CD4-positive, alpha-beta T cell treated with Interferon alpha-2 for 1 hour (primary cell): ENCODE measurements at places on chromosomes 7 and 10.

DNA sequence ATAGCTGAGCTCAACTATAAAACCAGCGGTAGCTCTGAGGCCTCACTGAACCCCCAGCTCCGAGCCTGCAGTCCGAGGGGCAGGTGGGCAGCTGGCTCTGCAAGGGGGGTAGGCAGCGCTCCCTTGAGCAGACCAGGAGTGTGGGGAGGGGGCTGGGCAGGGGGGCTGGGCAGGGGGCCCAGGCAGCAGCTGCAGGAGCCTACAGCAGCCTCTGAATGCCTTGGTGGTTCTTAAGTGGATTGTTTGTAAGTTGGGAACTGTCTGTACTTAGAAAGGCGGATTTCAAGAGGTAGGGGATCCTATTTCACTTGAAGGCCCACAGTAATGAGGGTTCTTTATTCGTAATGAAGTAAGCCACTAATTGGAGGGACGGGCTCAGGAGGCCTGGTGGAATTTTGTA, 72.3 kb downstream of the ICA1 start:
- DNase-seq, result no peak

DNA sequence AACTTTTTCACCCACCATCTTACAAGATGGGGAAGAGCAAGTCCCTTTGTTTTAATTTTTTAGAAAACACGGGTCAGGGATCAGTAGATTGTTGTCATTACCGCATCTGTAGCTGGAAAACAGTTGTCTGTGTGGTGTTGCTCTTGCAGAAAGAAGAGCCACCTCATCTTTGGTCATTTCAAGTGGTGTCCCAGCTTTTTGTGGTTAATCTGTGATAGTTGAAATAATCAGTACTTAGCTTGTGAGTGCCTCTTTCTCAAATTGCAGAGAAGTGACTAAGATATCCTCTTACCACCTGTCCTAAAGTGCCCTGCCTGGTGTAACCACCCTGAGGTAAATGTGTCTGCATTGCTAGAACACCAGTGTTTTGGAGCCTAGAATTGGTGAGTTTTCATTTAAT, 5.5 kb downstream of the PRPF18 start:
- DNase-seq, result no peak

DNA sequence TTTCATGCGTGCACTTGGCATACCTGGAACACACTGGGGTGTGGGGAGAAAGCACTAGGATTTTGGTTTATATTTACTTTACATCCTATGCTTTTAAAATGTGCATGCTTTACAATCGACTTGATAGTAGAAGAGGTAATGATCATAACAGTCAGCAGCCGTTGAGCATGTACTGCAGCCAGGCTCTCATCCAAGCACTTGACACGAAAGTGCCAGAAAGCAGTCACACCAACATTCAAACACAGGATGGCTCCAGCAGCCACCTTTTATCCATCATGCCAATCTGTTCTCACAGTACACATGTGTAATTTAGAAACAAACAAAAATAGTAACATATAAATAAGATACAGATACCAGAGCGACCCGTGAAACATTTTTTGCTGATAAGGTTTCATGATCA, 1.2 kb upstream of the FAM241B start:
- DNase-seq, result no peak

DNA sequence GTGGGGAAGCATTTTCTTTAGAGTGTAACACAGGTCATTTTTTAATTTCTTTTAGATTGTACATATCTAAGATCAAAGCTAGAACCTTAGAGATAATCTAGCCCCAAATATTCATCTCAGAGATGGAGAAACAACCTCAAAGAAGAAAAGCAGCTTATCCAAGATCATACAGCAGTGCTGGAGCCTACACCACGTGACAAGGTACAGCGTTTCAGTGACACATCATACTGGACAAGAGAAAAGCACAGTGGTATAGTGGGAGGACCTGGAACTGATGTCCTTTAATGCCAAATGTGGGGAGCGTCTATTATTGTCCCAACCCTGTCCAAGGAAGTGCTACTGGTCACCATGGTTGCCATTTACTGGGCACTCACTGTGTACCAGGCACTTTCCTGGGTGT, 445.8 kb downstream of the RPS24 start:
- DNase-seq, result no peak

DNA sequence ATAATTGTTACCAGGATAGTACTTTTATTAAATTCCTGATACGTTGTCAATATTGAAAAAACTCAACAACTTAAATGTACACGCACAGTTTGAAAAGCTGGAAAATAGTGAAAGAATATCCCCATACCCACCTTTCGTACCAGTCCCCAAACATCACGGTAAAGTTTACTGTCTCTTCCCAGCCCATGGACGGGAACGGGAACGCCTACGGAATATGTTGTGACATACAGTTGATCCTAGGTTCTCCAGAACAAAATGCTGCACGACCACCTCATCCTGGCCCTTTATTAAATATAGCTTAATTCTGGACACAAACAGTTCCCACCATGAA, 527 bp upstream of the BCAP29 start:
- no peak for DNase-seq

DNA sequence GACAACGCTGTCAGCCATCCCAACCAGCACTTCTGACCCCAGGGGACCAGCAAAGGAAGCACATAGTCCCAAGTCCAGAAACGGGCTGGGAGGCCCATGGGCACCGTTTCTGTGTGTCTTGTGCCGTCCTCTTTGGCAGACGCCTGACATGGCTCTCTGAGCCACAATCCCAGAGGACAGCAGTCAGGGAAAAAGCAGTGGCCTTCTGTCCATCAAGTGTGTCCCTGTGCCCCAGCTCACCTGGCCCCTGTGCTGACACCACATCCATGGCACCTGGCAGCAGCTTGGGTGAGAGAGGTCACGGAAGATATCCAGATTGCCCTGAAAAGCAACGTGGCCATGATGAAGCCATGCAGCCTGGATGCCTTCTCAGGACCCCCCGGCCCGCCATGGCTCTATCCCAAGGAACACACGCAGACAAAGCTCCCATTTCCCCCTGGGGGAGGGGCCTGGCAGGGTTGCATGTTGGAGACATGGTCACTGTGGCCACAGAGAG, 38.1 kb upstream of the ANTXRL start:
- DNase-seq, result no peak

DNA sequence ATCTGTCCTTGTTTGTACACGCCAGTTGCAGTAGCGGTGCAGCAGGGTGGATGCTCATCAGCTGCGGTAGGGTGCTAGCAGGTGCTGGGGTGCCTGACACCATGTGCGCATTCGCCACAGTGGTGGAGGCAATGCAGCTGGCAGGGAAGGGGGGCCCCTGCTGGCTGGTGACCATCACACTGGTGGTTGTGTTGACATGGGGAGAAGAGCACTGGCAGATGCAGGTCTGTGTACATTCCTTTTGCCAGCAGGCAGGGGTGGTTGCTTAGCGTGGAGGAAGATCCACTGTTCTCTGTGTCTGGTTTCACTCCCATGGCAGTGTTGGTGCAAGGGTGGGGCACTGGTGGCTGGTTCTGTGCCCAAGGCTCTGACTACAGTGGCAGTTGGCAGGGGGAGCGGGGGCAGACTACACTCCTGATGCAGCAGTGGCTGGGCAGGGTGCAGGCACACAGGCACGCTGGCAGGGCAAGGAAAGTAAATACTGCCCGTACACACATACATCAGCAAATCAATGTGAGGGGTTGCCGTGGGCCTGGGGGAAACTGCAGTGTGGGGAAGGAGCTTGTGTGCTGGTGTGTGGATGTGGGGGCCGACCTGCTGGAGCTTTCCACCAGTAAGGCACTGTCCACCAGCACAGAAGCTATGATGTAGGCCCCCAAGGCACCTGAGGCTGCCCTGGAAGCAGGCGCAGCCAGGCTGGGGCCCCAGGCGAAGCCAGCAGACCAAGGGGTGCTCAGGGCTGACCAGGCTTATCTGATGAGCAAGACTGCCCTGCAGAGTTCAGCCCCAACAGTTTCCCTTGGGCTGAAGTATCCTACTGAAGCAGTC, 87.2 kb upstream of the UNC5B start:
- no peak for DNase-seq

GRCh38 chr10:4138146-4138721, 353.2 kb upstream of the KLF6 start:
- DNase-seq, result no peak
